ENCODE measurements at places on chromosomes 1 and 21. TPM values are rescaled to one million over a fixed set of nuclear protein-coding genes. Genes with fewer than 3 reads are reported as not detected.
A peak's percentile ranks its signal among the peaks of the same experiment; 100 is the strongest.

MAP10 gene
- 4.0 TPM for total RNA-seq

GRCh38 chr1:31790641-31791091, 25.2 kb downstream of the SPOCD1 start:
- no peak for DNase-seq

GRCh38 chr1:51439895-51440294, 79.2 kb downstream of the EPS15 start:
- no peak for DNase-seq

DNA sequence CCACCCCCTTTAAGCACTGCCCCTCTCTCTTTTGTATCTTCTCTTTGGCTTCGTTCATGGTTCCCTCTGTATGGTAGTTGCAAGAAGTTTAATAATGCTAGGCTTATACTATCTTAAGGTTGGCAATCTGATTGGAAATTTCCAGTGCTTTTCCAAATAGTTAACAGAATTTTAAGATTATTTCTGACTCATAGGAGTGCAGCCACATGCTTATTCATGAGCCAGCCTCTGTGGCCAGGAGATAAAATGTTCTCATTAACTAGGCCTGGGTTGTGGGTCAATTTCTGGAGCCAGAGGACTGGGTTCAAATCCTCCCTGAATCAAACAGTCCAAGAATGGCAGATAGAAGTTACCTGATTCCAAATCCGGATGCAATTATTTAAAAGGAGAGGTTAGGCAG, 103.1 kb downstream of the ATP6V1G3 start:
- no peak for DNase-seq

- DNase-seq: no peak
These were observed 3.6 kb upstream of the NPPA start for GRCh38 chr1:11851180-11851579.

DNA sequence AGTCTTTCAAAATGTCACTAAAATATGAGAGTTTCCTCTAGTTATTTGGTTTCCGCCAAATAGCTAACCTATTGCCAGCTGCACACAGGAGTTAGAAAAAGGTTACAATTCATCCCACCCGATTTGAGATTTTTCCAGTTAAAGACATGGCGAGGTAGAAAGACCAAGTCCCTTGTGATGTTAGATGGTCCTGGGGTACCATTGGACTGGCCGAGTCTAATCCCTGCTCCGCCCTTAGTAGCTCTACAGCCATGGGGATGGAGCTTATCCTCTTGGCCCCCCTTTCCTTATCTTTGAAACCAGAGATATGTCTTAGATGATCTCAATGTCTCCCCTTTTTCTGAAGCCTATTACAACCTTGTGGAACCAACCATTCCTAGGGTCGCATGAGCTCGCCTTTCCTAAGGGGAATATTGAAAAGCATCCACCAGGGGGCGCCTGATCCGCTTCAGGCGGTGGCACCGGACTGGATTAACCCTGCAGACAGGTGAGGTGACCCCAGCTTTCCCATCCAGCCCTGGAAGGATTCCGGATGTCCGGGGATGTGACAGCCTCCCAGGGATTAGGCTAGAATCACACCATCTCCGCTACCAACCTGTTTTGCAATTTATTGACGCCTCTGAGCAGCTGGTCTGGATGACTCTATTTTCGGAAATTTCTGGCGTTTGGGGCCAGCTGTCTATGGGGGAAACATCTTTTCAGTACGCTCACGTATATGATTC, 68.3 kb upstream of the SIM2 start:
- peak; percentile 53 for DNase-seq

- no peak for DNase-seq
These were observed 271.4 kb upstream of the NR5A2 start for GRCh38 chr1:199756066-199756465.

Measured in ureter (tissue), 1 donor.